NCI-H1092 (cell line): ENCODE measurements at places on chromosomes 7 and 10.

DNA sequence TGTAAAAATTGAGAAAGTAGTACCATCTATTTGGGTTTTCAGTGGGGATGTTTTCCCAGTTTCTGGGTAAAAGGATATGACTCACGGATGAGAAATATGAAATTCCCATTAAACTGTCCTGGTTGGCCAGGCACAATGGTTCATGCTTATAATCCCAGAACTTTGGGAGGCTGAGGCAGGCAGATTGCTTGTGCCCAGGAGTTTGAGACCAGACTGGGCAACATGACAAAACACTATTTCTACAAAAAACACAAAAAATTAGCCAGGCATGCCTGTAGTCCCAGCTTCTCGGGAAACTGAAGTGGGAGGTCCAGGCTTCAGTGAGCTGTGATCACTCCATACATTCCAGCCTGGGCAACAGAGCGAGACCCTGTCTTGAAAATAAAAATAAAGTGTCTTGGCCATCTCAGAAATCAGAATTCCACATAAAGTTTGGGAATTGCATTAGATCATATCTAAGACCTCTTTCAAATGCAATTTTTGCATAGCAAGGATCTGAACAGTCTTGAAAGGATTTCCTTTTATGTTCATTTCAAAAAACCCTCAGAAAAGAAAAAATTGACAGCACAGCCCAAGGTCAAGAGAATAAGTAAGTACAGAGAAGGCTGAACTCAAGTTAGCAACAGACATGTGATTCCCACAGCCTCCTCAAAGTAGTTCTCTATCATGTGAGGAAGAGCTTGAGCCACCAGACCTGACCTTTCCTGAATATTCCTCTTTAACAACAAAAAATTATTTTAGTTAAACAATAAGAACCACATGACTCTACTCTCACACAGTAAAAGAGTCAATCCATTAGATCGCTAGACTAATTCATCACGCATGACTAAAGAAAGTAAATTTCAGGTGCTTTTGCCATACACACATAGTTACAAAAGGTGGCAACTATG is 141.5 kb upstream of the CAV2 start:
- DNase-seq, result no peak

DNA sequence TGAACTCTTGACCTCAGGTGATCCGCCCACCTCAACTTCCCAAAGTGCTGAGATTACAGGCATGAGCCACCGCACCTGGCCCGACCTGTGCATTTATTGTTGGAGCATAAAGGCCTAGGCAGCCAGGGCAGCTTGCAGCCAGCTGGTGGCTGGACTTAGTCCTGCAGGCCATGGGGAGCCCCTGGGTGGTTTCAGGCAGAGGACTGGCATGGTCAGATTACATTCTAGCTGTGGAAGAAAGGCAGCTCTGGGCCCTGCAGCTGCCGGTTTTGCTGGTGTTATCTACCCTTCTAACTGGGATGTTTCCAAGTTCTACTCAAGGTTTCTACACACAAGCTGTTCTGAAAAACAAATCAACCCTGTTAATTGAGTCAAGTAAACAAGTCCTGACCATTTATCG is 22.7 kb upstream of the MKRN1 start:
- DNase-seq, result no peak

GRCh38 chr10:31833753-31834152 is 94.9 kb downstream of the ARHGAP12 start:
- DNase-seq, result no peak

DNA sequence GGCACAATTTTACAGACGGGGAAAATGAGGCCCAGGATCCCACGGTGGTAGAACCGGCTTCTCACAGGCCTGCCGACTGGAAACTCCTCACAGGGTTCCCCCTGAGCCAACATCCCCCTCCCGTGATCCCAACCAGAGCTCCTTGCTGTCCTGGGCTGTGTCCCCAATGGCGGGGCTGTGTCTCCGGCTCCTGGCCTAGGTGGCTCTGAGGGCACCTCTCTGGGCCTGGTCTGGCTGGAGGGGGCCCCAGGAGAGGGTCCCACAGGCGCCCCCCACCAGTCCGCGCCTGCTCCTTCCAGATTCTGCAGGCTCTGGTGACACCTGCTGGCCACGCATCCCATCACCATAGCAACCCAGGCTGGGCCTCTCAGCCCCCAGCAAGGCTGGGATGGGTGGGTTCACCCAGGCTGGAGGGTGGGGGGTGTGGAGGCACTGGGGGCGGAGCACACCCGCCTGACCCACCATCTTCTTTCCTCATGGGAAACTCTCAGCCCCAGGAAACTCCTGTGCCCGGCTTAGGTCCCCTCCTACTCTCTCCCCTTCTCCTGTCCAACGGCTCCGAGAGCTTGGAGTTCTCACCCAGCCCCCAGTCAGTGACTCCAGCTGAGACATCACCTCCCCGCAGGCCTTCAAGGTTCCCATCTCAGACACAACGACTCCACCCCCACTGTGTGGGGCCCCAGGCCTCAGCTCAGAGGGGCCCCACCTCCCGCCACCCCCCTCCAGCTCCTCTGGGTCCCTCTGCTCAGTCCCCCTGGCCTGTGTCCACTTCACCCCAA is 27.1 kb upstream of the TNRC18 start:
- DNase-seq, result peak; percentile 46

- no peak for DNase-seq
Measured at GRCh38 chr10:107898392-107898791, 733.9 kb upstream of the SORCS1 start.

GRCh38 chr10:29041616-29042015 is 247.3 kb upstream of the LYZL1 start:
- DNase-seq, result no peak

GRCh38 chr7:71015252-71015900 is 116.6 kb upstream of the GALNT17 start:
- no peak for DNase-seq

- DNase-seq, result no peak
Measured at GRCh38 chr10:102514487-102515311, 10.9 kb downstream of the SUFU start.

- no peak for DNase-seq
Measured at GRCh38 chr7:12053561-12053960, 157.5 kb upstream of the TMEM106B start.

GRCh38 chr7:98679741-98680140 is 62.7 kb downstream of the NPTX2 start:
- DNase-seq, result no peak

DNA sequence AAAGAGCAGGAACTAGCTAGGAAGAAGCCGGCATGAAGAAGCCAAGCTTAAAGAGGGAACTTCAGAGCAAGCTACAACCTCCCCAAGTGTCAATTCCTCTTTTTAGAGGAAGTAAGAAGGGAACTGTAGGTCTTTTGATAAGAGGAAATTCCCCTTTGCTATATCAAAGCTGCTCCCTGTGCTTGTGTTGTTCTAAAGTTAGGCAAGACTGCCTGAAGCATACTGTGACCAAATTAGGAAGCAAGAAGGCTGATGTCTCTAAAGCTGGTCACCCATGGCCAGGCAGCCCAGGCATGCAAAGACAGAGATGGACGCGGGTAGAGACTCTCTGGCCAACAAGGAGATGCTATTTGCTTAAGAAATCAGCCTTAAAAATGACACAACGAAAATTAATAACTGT is 87.9 kb downstream of the RNF216 start:
- no peak for DNase-seq

DNA sequence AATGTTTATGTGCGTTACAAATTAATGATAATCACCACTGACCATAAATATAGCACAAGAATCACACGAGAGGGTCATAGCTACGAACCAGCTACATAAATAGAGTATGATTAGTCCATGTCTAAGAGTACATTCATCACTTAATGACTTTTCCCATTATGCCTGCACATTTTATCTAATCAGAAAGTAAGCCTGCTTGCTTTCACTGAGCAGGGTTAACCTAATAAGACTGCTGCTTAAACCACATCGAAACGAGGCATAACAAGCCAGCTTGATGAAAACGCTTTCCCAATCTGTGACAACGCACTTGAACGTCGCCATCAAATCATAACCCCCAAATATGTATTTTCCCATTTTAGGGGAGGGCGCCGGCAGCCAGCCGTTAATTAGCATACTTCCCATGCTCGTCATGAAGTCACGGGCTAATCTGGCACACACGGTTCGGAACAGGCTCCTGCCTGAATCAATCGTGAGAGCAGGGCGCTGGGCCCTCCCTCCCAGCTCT is 71.5 kb downstream of the EBF3 start:
- no peak for DNase-seq

DNA sequence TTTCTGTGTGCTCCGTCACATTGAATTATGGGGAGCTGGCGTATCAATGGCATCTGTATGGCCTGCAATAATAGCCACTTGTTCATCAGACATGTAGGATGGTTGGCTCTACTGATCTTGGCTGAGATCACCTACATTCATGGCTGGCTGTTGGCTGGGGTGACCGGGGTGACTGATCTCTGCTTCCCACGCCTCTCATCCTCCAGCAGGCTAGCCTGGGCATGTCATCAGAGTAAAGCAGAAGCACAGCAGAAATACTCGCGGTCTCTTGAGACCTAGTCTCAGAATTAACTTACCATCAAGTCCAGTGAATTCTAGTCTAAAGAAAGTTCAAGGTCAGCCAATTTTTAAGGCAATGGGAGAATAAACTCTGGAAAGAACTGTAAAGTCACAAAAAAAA is 257.7 kb upstream of the GLI3 start:
- DNase-seq, result no peak

DNA sequence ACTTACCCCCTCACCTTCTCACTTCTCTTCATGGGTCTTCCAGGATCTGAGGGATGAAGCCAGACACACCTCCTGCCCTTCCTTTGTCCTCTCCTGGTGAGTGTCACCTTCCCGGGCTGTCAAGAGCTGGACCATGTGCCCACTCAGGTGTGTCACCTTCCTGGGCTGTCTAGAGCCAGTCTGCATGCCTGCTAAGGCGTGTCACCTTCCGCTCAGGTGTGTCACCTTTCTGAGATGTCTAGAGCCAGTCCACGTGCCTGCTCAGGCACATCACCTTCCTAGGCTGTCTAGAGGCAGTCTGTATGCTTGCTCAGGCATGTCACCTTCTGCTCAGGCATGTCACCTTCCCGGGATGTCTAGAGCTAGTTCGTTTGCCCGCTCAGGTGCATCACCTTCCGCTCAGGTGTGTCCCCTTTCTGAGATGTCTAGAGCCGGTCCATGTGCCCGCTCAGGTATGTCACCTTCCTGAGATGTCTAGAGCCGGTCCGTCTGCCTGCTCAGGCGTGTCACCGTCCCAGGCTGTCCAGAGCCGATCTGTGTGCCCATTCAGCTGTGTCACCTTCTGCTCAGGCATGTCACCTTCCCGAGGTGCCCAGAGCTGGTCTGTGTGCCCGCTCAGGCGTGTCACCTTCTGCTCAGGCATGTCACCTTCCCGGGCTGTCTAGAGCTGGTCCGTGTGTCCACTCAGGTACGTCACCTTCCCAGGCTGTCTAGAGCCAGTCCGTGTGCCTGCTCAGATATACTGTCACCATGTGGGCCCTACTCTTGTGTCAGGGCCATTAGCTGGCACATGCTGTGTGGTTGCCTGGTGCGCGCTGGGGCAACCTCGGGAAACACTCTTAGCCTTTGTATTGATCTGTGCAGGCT is 245.3 kb downstream of the EBF3 start:
- no peak for DNase-seq

DNA sequence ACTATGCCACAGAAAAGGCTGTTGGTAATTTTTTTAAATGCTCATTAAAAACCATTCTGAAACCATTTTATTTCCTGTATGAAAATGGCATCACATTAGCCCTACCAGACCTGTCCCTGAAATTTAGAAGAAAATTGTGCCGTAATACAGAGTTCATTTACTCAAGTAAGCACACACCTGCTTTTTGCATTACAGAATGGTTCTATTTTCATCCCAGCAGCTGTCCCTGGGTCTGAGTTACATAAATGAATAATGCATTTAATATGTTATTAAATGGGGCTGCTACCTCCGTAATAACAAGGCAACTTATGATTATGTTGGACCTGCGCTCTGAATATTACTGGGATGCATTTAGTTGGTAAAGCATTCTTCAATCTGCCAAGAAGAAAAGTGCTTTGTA is 508.9 kb downstream of the SORCS1 start:
- DNase-seq, result no peak

DNA sequence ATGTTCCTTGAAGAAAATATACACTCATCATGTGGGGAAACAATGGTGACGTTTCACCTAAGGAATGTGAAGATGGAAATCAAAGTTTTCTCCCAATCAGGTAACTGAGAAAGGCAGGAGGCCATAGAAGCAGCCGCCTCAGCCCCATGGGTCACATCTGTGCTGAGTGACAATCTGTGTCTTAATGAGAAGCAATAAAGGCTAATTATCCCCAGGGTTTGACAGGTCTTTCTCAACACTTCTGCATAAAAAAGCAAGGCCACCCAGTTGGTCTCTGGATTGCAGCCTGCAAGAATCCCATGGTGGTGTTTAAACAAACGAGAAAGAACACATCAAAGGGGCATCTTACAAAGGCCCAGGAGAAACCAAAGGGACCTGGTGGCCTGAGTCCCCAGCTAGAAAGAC is 91.1 kb upstream of the TNS3 start:
- DNase-seq, result no peak

DNA sequence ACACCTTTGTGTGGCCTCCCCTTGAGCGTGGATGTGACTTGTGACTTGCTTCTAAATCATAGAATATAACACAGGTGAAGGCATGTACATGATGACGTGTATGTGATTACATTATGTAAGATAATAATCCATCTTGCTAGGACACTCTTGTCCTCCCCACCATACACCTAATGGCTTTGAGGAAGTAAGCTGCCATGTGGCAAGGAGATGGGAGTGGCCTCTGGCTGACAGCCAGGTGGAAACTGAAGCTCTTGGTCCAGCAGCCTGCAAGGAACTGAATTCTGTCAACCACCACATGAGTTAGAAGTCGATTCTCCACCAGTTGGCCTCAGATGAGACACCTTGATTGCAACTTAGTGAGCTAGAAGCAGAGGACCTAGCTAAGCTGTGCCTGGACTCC is 67.4 kb upstream of the ELN start:
- no peak for DNase-seq

GRCh38 chr10:48804740-48805182 is 120.1 kb downstream of the WDFY4 start:
- DNase-seq, result no peak

GRCh38 chr7:155681663-155682062 is 37.2 kb downstream of the RBM33 start:
- no peak for DNase-seq

- DNase-seq, result no peak
Measured at GRCh38 chr10:103692436-103692951, 162.9 kb downstream of the SH3PXD2A start.

DNA sequence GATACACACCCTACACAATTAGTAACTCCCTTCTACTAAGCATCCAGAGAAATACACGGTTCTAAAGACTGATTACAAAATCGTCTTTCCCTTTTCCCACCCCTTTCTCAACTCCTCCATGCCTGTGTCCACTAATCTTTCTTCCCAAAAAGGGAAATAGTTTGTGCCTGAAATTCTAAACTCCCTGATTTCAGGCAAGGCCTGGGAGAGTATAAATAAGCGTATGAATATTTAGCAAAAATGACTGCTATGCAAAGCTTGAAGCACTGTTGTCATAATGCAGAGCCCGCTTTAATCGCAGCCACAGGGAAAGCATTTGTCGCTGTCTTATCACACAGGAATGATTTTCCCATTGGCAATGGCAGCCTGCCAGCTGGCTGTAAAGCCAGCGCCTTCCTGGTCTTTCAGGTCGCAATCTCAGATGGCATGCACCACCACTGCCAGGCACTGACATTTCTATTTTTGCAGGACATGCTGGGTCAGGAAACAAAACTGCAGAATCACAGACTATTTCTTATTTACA is 142.9 kb upstream of the PCGF5 start:
- peak; percentile 59 for DNase-seq

GRCh38 chr10:19929506-19930140 is 113.4 kb downstream of the PLXDC2 start:
- no peak for DNase-seq
